ENCODE measurements at places on chromosomes 1 and 21. TPM values are rescaled to one million over a fixed set of nuclear protein-coding genes. Genes with fewer than 3 reads are reported as not detected.

The DARS2 gene
- total RNA-seq, result 47.4 TPM

The BMP8B gene
- total RNA-seq, result 4.2 TPM

The SPRR2G gene
- total RNA-seq, result not detected

The HRNR gene
- not detected for total RNA-seq

The RCSD1 gene
- total RNA-seq, result 0.06 TPM

The COL9A2 gene
- 0.19 TPM for total RNA-seq

The PNRC2 gene
- total RNA-seq, result 40.7 TPM

The NTNG1 gene
- not detected for total RNA-seq

The KCNN3 gene
- 0.07 TPM for total RNA-seq

The AMY1A gene
- total RNA-seq, result not detected

The RUNX3 gene
- total RNA-seq, result 6.2 TPM

The TIE1 gene
- 0.09 TPM for total RNA-seq

The CCDC185 gene
- total RNA-seq, result 0.05 TPM

The FCRL5 gene
- total RNA-seq, result not detected

The CAPN9 gene
- total RNA-seq, result not detected

The INAVA gene
- total RNA-seq, result 40.5 TPM

The DDR2 gene
- 0.38 TPM for total RNA-seq

The GRIK1 gene
- total RNA-seq, result not detected

The ZNF697 gene
- 1.9 TPM for total RNA-seq

The VASH2 gene
- total RNA-seq, result 4.2 TPM

The RAB3B gene
- total RNA-seq, result 9.1 TPM

The GNG4 gene
- 19.4 TPM for total RNA-seq

The NR1I3 gene
- total RNA-seq, result not detected

The METTL25B gene
- 24.1 TPM for total RNA-seq

The BRINP3 gene
- not detected for total RNA-seq

Data from A549 treated with DMSO at 1 μM for 4 hours (cell line).